Endothelial cell of umbilical vein (primary cell): ENCODE measurements at places on chromosomes 2 and 18. TPM values are rescaled to one million over a fixed set of nuclear protein-coding genes. Genes with fewer than 3 reads are reported as not detected.

- peak; percentile 1 for DNase-seq
These were observed 31.3 kb upstream of the CNTNAP5 start for GRCh38 chr2:123993728-123994323.

- DNase-seq: no peak
These were observed 308.0 kb upstream of the PIK3C3 start for GRCh38 chr18:41646915-41647620.

DNA sequence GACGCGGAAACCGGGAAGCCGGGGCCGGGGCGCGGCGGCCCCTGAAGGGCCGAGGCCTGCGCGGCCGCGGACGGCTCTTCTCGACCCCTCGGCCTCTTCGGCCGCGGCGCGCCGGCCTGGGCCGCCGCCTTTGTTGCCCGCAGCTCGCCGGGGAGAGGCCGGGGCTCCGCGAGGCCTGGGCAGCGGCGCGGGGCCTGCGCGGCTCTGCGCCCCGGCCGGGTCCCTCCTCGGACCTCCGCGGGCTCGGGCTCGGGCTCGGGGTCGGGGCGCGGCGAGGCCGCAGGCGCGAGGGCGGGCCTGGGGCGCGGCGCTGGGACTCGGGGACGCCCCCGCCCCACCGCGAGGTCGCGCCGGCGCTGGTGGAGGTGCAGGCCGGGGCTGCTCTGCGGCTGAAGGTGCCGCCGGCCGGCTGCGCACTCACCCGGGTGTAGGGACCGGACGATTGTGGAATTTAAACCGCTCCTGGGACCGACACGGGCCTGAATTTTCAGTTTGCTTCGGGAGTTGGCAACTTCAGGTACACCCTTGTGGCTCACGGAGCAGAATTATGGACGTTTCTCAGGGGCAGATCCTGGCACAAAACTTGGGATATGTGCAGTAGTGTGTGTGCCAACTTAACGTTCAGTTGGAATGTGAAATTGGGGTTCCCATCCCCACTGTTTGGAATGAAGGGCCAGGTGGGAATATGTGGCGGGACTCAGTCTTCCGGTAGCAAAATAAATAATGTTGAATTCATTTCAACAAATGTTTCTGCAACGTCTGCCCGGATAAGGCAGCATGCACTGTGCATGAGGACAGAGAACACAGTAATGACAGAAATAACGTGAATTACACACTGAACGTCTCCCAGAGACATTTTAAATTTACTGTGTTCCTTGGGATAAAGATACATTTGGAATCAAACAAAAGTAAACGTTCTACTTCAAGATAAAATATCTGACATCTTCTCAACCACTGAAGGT is 787 bp downstream of the SOCS6 start:
- DNase-seq: peak; percentile 51

C2orf66 gene
- total RNA-seq: 0.27 and 0.39 TPM in 2 replicates
